ENCODE measurements at places on chromosomes 13 and 19.

DNA sequence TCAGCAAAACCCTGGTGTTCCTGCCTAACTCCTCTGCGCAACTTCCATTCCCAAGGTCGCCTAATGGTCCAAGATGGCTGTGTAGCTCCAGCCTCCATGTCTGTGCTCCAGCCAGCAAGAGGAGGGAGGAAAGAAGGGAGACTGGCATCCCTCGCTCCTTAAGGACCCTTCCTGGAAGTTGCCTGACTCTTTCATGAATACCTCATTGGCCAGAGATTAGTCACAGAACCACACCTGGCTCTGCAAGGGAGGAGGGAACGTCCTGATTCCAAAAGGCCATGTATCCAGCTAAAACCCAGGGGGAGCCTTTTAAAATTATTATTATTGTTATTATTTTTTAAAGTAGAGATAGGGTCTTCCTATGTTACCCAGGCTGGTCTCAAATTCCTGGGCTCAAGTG, 4.8 kb downstream of the KCNK6 start:
- H3K27ac ChIP-seq = no peak overlapping the region
- no peak overlapping the region for H3K4me3 ChIP-seq
- peaks cover 7% of the 10 kb centered on the region for H3K36me3 ChIP-seq
- no peak for DNase-seq
- peaks cover 16% of the 10 kb centered on the region for H3K4me1 ChIP-seq

DNA sequence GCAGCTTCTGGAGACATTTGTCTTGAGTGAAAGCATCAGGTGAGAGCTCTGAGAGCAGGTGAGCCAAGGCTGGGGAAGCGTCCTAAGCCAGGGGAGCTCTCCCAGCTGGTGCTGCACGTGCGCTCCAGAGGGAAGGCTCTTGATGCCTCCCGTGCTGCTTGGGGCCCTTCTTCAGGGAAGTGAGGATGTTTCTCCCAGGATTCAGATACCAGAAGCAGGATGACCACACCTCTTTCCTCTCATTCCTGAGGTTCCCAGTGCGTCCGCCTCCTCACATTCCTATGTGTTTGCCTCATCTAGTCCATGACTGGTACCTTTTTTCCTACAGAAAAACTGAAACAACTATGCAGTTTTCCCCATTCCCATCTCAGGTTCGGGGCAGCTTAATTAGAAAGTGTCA, 231.0 kb upstream of the IRS2 start:
- no peaks in the 10 kb centered on the region for H3K27me3 ChIP-seq
- no peak overlapping the region for H3K4me3 ChIP-seq
- H3K4me1 ChIP-seq = no peaks in the 10 kb centered on the region
- H3K27ac ChIP-seq = no peak overlapping the region
- H3K36me3 ChIP-seq = no peaks in the 10 kb centered on the region

GRCh38 chr13:114112231-114112825, 20.1 kb downstream of the RASA3 start:
- peaks cover 87% of the 10 kb centered on the region for H3K4me1 ChIP-seq
- H3K36me3 ChIP-seq = peaks cover 53% of the 10 kb centered on the region
- no peak overlapping the region for H3K27ac ChIP-seq
- no peak for DNase-seq
- H3K4me3 ChIP-seq = no peak overlapping the region
- H3K27me3 ChIP-seq = no peaks in the 10 kb centered on the region

- no peak overlapping the region for H3K27ac ChIP-seq
- H3K4me1 ChIP-seq = no peaks in the 10 kb centered on the region
- H3K27me3 ChIP-seq = no peaks in the 10 kb centered on the region
- no peaks in the 10 kb centered on the region for H3K36me3 ChIP-seq
- no peak for DNase-seq
These were observed 94.5 kb upstream of the VSTM2B start for GRCh38 chr19:29431332-29431731.

DNA sequence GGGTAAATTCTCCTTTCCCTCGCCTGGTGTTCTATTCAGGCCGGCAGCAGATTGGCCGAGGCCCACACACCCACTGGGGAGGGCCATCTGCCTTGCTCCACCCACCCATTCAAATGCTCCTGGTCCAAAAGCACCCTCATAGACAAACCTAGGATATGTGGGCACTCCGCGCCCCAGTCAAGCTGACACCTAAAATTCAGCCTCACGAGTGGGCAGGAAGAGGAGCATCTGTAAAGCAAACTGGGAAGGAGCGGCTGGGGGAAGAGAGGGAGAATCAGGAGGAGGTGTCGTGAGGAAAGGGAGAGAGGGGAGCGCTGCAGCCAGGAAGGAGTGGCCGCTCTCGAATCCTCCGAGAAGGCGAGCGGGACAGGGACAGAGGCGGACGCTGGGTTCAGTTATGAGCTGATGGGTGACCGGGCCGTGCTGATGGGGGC, 136.9 kb downstream of the USP12 start:
- H3K4me3 ChIP-seq = no peak overlapping the region
- no peaks in the 10 kb centered on the region for H3K36me3 ChIP-seq
- no peaks in the 10 kb centered on the region for H3K4me1 ChIP-seq
- H3K27me3 ChIP-seq = no peaks in the 10 kb centered on the region
- H3K27ac ChIP-seq = no peak overlapping the region

DNA sequence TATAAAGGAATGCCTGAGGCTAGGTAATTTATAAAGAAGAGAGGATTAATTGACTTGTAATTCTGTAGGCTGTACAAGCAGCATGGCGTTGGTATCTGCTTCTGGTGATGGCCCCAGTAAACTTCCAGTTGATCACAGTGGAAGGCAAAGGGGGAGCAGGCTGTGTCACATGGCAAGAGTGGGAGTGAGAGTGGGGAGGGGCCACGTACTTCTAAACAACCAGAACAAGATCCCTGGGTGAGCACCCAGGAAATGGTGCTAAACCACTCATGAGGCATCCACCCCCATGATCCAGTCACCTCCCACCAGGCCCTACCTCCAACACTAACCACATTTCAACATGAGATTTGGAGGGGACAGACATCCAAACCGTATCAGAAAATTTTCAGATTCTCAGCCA, 3.0 kb upstream of the RNF113B start:
- DNase-seq = no peak
- H3K36me3 ChIP-seq = no peaks in the 10 kb centered on the region
- H3K27me3 ChIP-seq = no peaks in the 10 kb centered on the region

GRCh38 chr13:50375792-50376191, 360.5 kb downstream of the KCNRG start:
- H3K27ac ChIP-seq = no peak overlapping the region
- no peaks in the 10 kb centered on the region for H3K4me1 ChIP-seq
- H3K4me3 ChIP-seq = no peak overlapping the region
- H3K27me3 ChIP-seq = no peaks in the 10 kb centered on the region

DNA sequence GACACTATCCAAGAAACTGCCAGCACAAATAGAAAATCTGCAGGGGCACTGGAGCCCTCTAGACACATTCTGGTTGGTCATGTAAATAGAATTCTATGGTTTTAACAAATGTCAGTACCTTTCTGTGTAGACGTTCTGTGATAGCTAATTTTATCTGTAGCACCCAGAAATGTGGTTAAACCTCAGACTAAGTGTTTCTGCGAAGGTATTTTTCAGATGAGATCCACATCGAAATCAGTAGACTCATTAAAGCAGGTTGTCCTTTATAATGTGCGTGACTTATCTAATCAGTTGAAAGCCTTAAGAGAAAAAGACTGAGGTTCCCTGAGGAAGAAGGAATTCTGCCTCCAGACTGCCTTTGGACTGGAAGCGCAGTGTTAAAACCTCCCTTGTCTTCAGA, 922.9 kb downstream of the EFNB2 start:
- no peak for DNase-seq
- H3K4me1 ChIP-seq = no peaks in the 10 kb centered on the region
- no peaks in the 10 kb centered on the region for H3K27me3 ChIP-seq
